ENCODE measurements at places on chromosomes 7 and 10. TPM values are rescaled to one million over a fixed set of nuclear protein-coding genes. Genes with fewer than 3 reads are reported as not detected.

PLXDC2 gene
- total RNA-seq = 83.1 TPM

DNA sequence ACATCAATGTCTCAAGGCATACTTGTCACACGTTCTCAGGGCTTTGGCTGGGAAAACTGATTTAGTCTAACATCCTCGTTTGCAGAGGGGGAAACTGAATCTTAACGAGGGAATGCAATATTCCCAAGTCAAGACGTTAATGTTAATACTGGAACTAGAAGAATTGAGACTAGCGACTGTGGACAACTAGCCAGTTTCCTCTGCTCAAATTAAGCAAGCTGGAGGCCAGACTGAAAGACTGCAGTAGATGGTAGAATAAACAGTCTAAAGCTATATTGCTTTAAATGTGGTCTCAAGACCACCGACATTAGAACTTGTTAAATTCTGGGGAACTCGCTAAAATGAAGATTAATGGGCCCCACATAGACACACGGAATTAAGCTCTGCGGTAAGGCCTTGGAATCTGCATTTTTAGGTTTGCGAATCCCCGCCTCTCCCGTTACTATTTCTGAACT, 639 bp upstream of the TFAM start:
- DNase-seq = no peak

GRCh38 chr7:116356979-116357378, 142.6 kb upstream of the CAV2 start:
- DNase-seq = peak; percentile 52

ACHE gene
- total RNA-seq = 14.7 TPM

- no peak for DNase-seq
These were observed 47.6 kb upstream of the TMEM72 start for GRCh38 chr10:44863344-44864047.

GRCh38 chr10:84588971-84589370, 260.6 kb downstream of the CCSER2 start:
- DNase-seq = no peak

DNA sequence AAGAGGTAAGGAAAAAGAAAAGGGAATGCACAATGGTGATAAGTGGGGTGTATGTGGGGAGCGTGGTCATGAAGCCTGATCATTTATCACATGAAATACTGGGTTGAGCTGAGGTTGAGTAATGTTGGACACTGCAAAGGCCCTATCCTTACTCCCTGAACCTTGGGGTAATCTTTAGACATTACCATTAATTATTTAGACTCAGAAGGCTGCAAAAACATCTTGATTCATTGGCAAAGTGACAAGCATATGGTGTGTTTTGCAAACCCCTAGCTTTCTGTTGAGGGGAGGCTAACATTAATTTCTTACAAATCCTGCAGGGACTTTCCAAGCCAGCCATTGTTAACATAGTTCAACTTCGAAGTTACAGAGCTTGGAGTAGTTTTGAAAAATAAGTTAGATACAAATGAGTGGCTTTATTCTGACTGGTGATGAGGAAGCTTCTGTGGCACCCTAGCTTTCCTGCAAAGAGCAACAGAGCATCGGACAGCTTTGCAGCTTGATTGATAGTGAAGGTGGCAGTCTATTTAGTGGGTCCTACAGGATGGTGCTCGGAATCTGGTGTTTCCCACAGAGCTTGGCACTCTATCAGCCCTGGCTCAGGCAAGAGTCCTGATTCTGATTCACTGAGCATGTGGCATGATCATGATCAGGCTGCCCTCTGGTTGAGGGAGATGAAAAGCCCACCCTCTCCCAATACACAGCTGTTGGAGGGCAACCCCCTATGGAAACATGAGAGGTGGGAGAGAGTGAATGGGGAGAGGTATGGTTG, 153.7 kb upstream of the NPVF start:
- no peak for DNase-seq

DNA sequence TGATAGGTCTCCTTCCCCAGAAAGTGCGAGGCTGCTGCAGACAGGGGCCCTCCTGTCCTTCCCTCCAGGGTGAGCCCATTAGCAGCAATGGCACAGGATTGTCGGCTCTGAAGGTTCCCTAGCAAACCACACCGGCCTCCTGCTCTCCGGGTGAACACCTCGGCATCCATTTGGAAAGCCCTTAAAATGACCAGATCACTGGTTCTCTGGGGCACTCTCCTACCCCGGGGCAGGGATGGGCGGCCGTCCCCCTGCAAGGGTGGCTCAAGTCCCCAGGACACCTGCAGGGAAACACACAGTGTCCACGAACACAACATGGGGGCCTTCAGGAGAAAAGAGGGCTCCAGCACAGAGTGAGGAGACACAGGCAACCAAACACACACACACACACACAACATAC, 459.1 kb downstream of the PTPRN2 start:
- no peak for DNase-seq

EZH2 gene
- 17.2 TPM for total RNA-seq

GRCh38 chr10:58833771-58834561, 321.3 kb downstream of the BICC1 start:
- no peak for DNase-seq

GRCh38 chr7:131010717-131011431, 276.9 kb upstream of the KLF14 start:
- DNase-seq = no peak

GRCh38 chr10:99630433-99630832, 10.2 kb upstream of the SLC25A28 start:
- peak; percentile 16 for DNase-seq

GRCh38 chr7:143379611-143380259, 1.4 kb upstream of the ZYX start:
- no peak for DNase-seq

- DNase-seq = no peak
These were observed 62.7 kb downstream of the VTI1A start for GRCh38 chr10:112509558-112510291.

DNA sequence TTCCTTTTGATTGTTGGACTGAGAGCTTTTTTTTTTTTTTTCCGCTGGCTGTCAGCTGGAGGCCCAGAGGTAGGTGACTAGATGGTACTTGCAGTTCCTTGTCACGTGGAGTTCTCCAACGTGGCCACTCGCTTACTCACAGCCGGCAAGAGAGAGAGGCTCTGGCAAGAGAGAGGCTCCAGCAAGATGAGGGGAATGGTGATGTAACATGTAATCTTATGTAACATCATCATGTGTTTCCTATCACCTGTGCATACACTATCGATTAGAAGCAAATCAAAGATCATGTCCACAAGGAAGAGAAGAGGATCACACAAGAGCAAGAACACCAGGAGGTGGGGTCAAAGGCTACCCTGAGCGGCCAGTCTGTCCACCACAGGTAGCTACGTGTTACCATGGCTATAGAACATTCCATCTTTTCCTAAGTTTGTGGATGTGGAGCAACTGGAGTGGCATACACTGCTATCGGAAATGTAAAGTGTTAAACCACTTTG, 4.0 kb upstream of the BORCS7 start:
- DNase-seq = no peak

SORBS1 gene
- 95.1 TPM for total RNA-seq

TIAL1 gene
- 72.5 TPM for total RNA-seq

DNA sequence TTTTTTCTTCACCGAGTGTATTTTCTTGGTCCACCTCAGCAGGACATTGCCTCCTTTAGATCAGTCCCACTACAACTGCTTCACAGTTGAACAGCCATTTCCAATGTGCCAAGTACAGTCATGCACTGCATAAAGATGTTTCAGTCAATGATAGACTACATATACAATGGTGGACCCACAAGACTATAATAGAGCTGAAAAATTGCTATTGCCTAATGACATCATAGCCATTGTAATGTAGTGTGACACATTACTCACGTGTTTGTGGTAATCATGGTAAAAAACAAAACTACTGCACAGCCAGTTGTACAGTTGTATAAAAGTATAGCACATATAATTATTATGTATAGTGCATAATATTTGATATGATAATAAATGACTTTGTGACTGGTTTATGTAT, 113.8 kb upstream of the HPS1 start:
- no peak for DNase-seq

- DNase-seq = peak; percentile 43
These were observed 2.9 kb downstream of the UNCX start for GRCh38 chr7:1235501-1236131.

- DNase-seq = no peak
These were observed 35.1 kb upstream of the DNAJB6 start for GRCh38 chr7:157301610-157302120.

RBM28 gene
- total RNA-seq = 34.0 TPM

- DNase-seq = no peak
These were observed 17.1 kb upstream of the CPA1 start for GRCh38 chr7:130363026-130363847.

FGFR2 gene
- total RNA-seq = 163 TPM

OR2A42 gene
- 0.10 TPM for total RNA-seq

DNA sequence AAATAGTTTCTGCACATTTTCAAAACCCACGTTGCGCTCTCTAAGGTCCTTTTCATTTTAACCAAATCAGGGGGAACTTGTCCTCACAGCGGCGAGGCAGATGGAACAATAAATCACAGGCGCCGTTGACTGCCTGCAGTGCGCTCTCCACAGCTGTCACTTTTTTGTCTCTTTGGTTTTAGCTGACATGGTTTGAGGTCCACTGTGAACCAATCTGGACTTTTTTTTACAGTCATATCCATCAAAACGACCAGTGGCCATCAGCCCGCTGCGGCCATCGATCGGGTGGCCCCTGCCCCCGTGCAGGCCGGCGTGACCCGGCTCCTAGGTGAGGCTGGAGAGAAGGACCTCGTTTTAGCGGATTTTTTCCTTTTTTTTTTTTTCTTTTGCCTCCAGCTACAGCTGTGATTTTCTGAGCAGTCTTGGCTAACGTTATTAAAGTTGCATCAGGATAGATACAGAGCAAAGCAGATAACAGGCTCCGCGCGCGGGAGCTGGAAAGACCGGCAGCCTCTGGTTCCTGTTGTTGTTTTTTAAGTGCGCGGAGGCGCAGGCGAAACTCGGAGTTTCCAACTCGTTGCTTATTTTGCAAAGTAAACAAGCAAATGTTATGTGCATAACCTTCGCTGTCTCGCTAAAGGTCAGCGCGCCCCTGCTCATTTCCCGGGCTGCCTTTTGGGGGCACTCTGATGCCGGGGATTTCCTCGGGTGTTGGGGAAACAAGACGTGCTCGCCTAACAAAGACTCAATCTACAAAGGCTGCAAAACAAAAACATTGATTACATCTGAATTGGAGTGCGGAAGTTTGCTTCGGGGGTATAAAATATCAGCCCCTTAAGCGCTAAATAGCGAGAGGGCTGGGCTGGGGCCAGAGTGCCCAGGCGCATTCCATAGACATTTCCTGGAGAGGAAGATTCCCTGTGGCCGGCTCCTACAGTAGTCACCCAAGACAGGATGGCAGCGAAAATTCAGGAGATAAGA, 414.8 kb upstream of the MKI67 start:
- DNase-seq = peak; percentile 54

- no peak for DNase-seq
These were observed 44.2 kb upstream of the DPYSL4 start for GRCh38 chr10:132142396-132143161.

- no peak for DNase-seq
These were observed 12.2 kb upstream of the INMT start for GRCh38 chr7:30739691-30740090.

DNA sequence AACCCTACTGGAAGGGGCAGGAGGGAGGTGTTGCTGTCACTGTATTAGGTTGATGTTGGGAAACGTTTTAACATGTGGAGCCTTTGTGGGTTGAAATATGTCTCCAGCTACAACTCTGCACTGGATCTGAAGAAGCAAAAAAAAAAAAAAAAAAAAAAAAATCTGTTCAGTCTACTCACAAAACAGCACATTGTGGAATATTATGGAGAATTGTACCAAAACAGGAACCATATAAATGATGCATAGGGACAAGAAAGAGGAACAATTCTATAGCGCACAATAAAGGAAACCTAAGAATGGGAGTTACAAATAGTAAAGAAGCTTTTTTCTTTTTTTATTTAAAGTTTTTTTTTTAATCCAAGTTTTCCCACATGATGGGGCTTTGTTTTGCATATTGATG, 63.8 kb downstream of the CCSER2 start:
- no peak for DNase-seq

GRCh38 chr10:11457336-11457735, 154.1 kb downstream of the USP6NL start:
- DNase-seq = no peak

UBTD1 gene
- 4.6 TPM for total RNA-seq

DNA sequence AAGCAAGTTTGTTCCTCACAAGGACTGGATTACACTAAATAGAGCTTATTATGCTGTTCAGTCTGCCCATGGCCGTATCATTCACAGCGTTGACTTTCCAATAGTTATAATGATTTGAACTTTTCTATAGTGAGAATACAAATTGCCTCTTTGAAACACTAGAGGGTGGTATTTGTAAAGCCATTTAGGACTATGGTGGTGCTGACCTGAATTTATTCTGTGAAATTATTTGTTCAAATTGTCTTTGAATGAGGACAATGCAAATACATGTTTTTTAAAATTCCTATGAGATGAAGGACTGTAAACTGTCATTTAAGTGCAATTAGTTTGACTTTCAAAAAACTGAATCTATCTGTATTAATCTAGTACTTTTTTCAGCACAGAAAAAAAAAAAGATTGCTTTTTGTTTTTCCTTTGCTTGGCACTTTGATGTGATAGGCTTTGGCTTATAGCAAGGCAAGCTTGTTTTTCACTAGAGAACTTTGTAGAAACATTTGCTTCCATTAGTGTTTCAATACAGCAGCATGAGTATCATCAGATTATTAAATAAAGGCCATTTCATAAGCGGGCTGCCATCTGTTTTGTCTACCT, 122.7 kb upstream of the TMEM229A start:
- DNase-seq = no peak

GRCh38 chr10:103154521-103155299, 38.4 kb downstream of the NT5C2 start:
- no peak for DNase-seq

ATP5MK gene
- total RNA-seq = 433 TPM

DNA sequence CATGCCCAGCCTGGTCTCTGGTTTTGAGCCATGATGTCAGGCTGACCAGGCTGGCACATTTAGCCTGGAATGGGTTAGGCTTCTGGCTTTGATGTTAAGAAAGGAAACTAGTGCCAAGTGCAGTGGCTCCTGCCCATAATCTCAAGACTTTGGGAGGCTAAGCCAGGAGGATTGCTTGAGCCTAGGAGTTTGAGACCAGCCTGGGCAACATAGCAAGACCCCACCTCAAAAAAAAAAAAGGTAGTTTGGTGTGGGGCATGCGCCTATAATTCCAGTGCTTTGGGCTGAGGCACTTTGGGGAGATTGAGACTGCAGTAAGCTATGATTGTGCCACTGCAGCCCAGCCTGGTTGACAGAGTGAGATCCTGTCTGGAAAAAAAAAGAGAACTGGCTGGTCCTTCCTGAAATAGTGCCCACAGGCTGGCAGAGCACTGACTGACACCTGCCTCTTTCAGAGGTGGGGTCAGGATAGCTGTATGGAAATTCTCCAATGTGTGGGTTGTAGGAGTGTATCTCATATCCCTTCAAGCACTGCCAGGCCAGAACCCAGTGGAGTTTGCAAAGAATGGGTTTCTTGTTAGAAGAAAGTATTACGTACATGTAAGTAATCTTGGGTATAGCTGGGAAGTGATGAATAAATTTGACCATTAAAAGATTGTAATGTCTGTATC, 61.3 kb downstream of the KAT6B start:
- DNase-seq = no peak

MACC1 gene
- total RNA-seq = 0.28 TPM

CALD1 gene
- 139 TPM for total RNA-seq

SFMBT2 gene
- 23.8 TPM for total RNA-seq

DHX32 gene
- 29.2 TPM for total RNA-seq

ITGB8 gene
- 57.4 TPM for total RNA-seq

FAM237B gene
- not detected for total RNA-seq

Measured in spinal cord (tissue), 10 donors.